ENCODE measurements at places on chromosomes 3 and 15.

- no peak for DNase-seq
Observed at GRCh38 chr15:38324939-38325647, 72.5 kb downstream of the SPRED1 start.

- DNase-seq: no peak
Observed at GRCh38 chr15:78239811-78240210, 5.4 kb upstream of the ACSBG1 start.

- DNase-seq: peak; percentile 64
Observed at GRCh38 chr3:23094890-23095462, 108.2 kb upstream of the UBE2E2 start.

GRCh38 chr3:152646004-152646403 is 188.9 kb upstream of the P2RY1 start:
- DNase-seq: no peak

DNA sequence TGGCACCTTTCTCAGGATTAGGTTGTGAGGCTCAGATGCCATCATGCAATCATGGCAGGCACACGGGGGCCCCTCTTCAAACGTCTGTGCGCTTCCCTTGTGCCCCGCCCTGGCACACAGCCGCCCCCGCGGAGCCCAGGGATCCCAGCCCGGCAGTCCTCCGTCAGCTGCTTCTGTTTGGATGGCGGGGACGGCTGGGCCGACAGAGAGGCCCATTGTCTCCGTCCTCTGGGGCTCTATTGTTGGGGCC is 849 bp upstream of the HDAC11 start:
- peak; percentile 15 for DNase-seq

GRCh38 chr3:49882166-49882565 is 12.5 kb upstream of the CAMKV start:
- no peak for DNase-seq

GRCh38 chr3:7637694-7638093 is 776.8 kb downstream of the GRM7 start:
- DNase-seq: no peak

- DNase-seq: no peak
Observed at GRCh38 chr3:39801216-39801615, 8.2 kb upstream of the MYRIP start.

DNA sequence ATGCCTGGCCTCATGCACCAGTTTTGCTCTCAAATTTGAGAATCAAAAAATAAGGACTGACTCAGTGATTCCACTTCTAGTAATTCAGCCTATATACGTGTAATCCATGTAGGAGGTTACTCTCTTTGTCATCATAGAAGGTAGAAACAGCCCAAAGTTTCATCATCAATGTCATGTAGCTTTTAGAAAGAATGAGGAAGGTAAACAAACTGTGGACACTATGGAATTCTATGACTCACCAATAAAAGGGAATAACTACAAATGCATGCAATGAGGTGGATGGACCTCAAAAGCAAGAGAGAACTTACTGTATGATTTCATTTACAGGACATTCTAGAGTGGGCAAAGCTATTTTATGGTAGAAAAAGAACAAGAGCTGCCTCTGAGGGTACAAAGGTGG is 93.2 kb upstream of the LRIG1 start:
- DNase-seq: peak; percentile 97
